ENCODE measurements at places on chromosomes 13 and 19.

- no peak for DNase-seq
Measured at GRCh38 chr13:27622102-27622820, 569 bp downstream of the POLR1D start.

DNA sequence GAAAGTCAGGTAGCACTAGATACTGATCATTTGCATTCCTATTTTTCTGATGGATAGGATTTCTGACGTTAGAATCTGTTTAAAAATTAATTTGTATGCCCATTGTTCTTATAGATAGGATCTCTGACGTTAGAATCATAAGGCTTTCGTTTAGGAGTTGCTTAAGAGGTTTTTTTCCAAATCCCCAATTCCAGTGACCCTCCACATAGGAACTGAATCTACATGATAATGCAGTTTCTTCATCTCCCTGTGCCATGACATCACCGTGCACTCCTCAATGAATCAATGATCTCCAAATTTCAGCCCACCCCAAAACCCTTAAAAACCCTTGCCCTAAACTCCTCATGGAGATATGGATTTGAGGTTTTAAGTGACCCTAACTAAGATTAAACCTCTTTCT lies 87.2 kb downstream of the RXFP2 start:
- no peak for DNase-seq

DNA sequence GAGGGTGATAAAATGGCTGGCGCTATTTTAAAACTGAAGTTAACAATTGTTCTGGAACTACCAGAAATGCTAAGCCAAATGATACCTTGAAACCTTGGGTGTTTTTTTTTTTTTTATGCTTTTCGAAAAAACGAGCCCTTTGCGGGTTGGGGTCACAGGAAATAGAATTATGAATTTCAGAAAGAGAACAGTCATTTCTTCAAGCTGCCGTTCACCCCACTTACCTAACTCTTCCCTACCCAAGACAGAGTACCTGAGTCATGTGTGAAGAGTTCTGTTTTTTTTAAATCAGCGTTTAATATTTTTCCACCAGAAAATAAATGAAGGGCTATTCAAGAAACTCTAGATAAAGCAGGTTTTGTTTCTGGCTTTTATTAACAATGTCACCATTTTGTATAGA lies 35.3 kb downstream of the KLF2 start:
- DNase-seq = no peak

DNA sequence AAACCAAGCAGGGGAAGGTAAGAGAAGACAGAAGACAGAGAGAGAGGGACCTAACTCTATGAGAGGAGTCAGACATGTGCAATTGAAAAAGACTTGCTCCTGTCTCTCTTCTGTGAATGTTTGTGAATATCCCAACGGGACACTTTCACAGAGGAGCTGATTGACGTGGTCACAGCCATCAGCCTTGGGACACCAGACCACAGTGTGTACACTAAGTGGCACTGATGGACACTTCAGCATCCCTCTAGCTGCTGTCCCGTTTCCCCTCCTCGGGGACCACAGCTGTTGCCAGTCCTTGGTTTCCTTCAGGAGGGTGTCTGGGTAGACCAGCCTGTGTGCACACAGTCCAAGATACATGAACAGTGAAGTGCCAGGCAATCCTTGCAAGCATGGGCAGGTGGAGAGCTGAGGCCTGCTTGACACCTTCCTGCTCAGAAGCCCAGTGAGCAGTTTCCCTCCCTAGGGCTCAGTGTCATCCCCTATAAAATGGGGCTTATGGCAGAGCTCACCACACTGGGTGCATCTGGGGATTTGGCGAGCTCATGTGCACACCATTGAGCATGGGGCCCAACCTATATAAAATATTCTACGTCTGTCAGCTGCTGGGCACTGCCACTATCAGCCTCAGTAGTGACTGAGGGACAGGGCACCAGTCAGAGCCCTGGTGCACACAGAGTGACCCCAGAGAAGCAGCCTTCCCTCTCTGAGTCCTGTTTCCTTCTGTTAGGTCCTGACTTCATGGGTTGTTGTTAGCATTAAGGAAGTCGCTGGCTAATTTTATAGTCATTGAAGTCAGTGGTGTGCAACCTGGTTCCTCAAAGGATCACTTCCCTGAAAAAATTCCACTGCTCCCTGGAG lies 4.3 kb upstream of the USF2 start:
- peak; percentile 59 for DNase-seq

DNA sequence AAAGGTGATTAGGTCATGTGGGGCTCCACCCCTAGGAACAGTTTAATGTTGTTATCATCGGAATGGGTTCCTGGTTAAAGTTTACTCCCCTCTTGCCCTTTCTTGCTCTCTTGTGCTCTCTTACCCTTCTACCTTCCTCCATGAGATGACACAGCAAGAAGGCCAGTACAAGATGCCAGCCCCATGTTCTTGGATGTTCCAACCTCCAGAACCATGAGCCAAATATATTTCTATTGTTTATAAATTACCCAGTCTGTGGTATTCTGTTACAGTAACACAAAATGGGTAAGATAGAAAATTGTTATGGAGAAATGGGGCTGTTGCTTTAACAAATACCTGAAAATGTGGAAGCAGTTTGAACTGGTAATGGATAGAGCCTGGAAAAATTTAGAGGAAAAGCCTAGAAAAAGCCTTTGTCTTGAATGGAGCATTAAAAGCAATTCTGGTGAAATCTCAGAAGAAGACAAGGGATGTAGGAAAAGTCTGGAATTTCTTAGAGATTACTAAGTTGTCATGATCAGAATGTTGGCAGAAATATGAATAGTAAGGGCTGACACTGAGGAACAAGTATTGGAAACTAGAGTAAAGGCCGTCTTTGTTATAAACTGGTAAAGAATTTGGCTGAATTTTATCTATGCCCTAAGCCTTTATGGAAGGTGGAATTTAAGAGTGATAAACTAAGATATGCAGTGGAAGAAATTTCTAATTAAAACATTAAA lies 53.5 kb upstream of the TSC22D1 start:
- no peak for DNase-seq

GRCh38 chr19:49502866-49503581 lies 6.8 kb downstream of the RPS11 start:
- DNase-seq = no peak

- DNase-seq = no peak
Measured at GRCh38 chr19:42042455-42043170, 27.4 kb downstream of the GRIK5 start.

All from chondrocyte (in vitro differentiated cells).